ENCODE measurements at places on chromosomes 4 and X.

DNA sequence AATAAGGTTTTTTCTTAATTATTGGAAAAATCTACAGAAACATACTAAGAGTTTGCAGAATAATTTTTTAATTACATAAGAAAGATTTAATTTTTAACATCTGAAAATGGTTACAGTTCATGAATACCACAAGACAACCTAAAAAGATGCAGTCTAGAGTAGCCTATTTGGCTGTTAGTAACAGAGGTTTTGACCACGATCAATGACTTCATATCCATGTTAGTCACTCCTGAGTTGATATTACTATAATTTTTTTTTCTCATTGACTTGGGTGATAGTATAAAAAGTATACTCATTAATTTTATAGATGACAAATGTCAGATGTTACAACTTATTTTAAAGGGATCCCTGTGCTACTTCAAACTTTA is 272.5 kb downstream of the DCTD start:
- DNase-seq, result no peak

GRCh38 chr4:153159728-153160221 is 44.5 kb upstream of the TRIM2 start:
- no peak for DNase-seq

DNA sequence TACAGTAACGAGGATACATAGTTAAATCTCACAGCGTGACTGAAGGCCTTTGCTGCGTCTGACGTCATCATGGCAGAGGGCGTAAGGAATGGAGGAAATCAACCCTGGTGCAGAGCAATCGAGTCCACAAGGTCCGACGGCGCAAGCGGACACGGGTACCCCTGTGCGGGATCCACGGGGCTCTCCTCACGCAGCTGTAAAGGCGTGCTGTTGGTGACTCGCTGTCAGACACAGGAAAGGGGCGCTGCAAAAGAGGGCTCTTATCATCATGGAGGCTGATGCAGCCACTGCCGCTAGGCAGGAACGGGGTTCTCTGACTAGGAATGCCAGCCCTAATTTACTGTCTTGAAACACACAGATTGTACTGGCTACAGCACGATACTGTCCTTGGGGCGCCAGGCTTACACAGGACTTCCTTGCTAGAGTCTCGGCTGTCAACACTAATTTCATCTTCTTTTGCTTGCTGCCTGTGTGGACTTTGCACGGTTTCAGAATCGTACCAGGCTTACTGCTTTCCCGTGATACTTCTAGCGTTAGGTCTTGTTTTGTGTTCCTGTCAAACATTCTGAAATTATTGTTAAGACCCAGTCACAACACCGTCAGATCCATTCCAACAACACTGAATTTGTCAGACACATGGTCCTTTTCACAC is 13.6 kb downstream of the RNF212 start:
- DNase-seq, result no peak

DNA sequence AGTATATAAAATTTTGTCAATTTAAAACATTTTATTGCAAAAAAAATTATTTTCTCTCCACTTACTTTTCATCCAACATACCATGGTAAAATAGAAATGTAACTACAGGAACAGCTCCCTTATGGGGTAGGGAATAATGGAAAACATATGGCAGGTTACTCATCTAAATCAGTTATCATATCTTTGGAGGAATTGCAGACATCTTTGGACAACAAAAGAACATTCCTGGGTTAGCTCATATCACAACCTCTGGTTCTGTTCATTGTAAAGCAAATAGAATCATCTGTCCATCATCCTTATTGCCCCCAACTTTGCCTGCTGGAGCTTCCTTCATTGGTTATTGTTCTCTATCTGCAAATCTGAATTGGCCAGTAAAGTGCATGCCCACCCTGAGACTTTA is 387.5 kb upstream of the GRID2 start:
- no peak for DNase-seq

GRCh38 chrX:39984191-39984956 is 113.4 kb downstream of the BCOR start:
- no peak for DNase-seq

DNA sequence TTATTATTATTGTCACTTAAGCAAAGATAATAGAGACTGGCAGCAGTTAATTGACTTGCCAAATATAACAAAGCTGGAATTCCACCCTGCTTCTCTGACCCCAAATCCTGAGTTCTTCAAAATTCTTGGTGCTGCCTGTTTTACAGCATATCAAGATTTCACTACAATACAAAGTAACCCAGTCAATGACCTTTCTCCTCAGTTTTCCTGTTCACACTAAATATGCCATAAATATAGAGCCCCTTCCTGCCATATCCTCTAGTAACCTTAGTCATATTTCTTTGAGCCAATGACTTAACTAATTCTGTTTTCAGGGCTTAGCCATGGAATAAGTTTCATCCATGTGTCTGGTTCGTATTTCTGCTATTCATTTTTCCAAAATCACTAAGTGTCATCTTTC is 315.3 kb upstream of the HS3ST1 start:
- DNase-seq, result no peak

- peak; percentile 64 for DNase-seq
Observed at GRCh38 chrX:130082244-130083106, 27.8 kb downstream of the ELF4 start.

DNA sequence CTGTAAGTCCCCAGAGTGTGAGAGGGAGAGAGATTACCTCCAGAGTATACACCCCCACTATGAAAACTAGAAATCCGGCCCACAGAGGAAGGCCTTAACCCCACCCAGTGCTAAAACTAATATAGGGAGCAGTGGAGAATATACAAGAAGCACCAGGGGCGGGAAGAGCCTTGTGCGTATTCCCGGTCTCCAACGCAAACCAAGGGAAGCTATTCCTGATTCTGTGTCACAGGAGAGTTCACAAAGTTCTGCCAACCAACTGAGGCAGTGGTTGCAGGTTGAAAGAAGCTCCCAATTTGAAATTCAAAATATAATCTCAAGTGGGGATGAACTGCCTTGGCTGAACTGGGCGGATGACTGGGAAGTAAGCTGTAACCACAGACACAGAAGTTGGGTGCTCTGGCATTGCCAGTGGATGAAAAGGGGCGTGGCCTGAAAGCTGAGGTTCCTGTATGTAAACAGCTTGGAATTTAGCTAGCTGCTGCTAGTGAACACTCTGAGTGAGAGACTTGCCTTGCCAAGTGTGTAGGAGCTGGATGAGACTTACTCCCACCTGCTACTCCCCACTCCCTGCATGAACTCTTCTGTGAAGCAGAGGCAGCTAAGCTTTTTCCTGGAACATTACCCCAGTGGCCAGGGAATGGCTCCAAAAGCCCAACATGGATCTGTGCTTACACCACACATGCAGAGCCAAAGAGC is 32.7 kb downstream of the ELF2 start:
- no peak for DNase-seq
